ENCODE measurements at places on chromosomes 5 and 9. TPM values are rescaled to one million over a fixed set of nuclear protein-coding genes. Genes with fewer than 3 reads are reported as not detected.

- no peak for DNase-seq
These were observed 119.1 kb downstream of the DPYSL3 start for GRCh38 chr5:147390654-147391225.

GRCh38 chr9:128275198-128276007 lies at the start of gene GOLGA2:
GOLGA2 (minus strand) TSS chr9:128276007; CDS start chr9:128275976, 31 bp downstream.
- peak; percentile 48 for DNase-seq

DNA sequence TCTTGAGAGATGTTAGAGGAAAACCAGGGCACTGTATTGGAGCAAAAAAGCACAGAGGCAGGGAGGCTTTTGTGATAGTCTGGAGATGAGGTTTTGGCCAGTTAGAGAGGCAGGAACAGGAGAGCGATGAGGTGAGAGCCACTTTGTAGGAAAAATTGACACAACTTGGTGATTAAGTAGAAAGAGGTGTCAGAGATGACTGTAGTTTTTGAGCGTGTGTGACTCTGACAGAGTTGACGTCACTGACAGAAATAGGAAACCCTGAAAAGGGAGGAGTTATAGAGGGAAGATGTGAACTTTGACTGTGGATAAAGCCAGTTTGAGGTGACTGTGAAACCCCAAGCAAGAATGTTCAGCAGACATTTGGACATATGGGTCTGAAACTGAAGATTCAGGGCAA lies 15.7 kb downstream of the NFX1 start:
- DNase-seq, result no peak

PCDHGC5 gene
- 1.1 TPM for total RNA-seq

MLANA gene
- not detected for total RNA-seq

- no peak for DNase-seq
These were observed 94.5 kb downstream of the PDE4D start for GRCh38 chr5:59798862-59799667.

MSX2 gene
- total RNA-seq, result 0.73 TPM

GRCh38 chr5:138946241-138946623 lies 71.1 kb upstream of the LRRTM2 start:
- no peak for DNase-seq

DNA sequence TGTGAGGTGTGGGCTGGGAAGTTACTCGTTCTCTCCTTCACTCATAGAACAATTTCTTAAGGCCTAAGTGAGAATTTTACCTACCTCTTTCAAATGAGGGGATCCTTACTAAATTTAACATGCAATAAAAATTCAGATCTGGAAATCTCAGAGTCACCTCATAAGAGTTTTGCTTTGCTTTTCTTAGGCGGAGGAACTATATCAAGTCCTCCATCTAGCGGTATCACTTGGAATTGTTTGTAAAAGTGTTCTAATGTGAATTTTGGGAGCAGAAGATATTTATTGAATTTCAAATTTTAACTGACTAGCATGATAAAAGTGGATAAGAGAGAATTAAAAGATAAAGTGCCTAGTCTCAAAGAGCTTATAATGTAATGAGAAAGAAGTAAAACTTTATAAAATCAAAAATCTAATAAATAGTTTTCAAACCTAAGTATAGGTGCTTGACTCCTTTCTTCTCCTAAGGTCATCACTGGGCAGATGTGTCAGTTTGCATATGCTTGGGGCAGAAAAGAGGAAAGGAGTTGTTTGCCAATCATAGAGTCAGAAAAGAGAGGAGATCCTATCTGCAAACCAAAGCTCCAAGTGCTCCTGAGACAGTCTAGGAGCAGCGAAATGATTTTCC lies 145.7 kb upstream of the DAB2 start:
- no peak for DNase-seq

GRCh38 chr5:440401-441201 lies 2.4 kb upstream of the EXOC3 start:
- no peak for DNase-seq

GRCh38 chr5:178391480-178391879 lies 158.9 kb upstream of the PHYKPL start:
- peak; percentile 1 for DNase-seq

SCGB3A2 gene
- total RNA-seq, result 57.3 TPM

GRCh38 chr9:97060796-97061195 lies 21.9 kb upstream of the CTSV start:
- DNase-seq, result no peak

SLC24A2 gene
- total RNA-seq, result 7.1 TPM

- DNase-seq, result no peak
These were observed 48.8 kb downstream of the GRAMD2B start for GRCh38 chr5:126471875-126472537.

GRCh38 chr5:176714067-176714466 lies 66.8 kb downstream of the TSPAN17 start:
- DNase-seq, result no peak

DNA sequence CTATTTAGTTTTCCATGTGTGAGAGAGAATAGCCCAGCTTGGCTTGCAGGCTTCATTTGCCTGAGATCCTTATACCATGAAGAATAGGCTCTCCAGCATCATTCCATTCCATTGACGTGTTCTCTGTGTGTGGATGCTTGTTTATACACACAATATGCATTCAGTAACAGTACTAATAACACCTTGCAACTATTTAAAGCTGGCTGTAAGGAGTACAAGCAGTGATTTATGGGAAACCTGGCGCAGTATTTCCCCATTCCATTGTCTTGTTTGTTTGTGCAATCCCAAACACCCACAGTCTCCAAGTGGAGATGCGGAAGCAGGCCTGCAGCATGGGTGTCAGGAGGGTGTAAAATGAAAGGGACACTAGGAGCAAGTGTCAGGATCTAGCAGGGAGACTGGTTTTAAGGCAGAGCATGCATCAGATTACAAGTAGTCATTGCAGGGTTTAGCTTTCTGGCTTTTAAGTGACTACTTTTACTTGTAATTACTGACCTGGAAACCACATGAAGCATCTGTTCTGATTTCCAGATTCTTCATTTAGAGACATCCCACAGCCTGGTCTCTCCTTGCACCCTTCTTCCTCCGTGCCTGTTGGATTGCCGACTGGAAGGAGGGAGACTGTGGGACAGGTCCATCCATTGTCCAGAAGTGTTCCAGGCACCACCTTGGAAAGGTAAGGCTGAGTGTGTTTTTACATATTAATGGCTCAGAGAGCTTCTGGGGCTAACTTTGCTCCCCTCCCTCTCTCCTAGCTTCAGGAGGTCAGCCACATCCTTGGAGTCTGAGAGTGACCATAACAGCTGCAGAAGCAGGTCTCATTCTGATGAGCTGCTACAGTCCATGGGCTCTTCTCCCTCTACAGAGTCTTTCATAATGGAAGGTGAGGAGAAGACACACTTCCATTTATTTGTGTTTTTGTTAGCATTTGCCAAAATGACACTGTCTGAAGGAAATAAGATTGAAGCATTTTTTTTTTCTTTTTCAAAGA lies 241.6 kb downstream of the ARHGEF28 start:
- no peak for DNase-seq

TAF11L6 gene
- total RNA-seq, result not detected

TERT gene
- 40.4 TPM for total RNA-seq

TIGD6 gene
- total RNA-seq, result 3.2 TPM

DNA sequence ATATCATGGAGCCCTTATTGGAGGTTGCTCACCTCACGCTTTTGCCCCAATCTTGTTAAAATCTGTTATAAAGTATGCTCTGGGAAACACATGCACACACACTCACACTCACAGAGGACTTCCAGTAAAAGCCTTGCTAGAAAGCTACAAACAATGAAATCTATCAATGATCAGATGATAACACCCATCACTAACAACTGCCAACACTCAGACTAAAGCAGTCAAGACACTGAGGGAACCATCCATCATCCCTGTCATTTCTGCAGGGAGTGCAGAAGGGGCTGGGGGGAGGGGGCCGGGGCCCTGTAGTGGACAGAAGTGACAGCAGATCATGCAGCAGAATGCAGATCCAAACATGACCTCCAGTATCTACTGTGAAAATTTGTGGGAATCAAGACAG lies 179.1 kb downstream of the AOPEP start:
- DNase-seq, result no peak

DNA sequence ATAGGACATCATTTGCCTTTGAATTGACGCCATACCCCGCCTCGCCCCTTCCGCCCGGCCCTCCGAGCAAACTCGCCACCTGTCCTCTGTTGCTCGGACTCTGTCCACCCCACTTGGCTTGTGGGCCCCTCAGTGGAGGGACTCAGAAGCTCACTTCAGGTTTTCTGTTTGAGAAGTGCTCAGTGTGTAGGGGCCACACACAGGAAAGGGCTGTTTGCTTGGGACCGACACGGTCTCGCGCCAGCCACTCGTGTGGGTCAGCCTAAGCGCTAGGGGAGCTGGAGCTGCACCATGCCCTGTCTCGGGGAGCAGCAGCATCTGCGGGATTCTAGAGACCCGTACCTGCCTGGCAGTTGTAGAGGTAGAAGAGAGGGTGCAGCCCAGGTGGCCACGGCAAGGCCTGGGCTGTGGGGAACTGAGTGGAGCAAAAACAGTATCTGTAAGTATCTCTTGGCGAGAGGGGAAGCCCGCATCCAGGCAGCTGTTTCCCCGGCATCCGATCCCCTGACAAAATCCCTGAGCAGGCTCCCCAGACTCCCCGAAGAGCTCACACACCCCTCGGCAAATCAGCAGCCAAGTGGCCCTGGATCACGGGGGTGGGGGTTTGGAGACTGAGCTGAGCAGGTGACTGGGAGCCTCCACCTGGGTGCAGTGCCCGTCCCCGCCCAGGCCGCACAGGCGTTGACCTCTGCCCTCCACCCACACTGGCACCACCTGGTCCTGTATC lies 52.2 kb downstream of the COL5A1 start:
- DNase-seq, result no peak

ADAMTS16 gene
- 30.1 TPM for total RNA-seq

NCS1 gene
- total RNA-seq, result 32.4 TPM

PRSS3 gene
- 1.6 TPM for total RNA-seq

- no peak for DNase-seq
These were observed 18.5 kb downstream of the NR5A1 start for GRCh38 chr9:124488641-124489210.

DNA sequence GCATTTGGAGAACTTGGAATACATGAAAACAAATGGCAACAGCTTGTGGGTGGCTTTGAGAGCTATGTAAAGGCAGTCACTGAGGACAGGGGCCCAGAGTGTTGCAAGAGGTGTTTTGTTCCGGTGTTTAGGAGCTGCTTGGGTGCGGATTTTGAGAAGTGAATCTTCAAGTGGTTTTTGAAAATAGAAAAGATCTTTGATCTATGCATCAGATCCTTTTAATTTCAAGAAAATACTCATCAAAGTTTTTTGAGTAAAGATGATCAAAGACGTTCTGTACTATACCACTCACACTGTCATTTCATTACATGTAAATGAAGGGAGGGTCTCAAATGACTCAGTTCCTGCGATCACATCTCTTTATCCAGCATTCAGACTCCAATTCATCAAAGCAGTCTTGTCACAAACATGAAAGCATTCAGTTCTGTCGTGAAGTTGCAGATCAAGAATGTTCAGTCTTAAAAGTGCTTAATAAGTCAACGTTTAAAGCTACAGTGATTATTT lies 112.5 kb downstream of the WDR41 start:
- no peak for DNase-seq

SLC6A18 gene
- not detected for total RNA-seq

DNA sequence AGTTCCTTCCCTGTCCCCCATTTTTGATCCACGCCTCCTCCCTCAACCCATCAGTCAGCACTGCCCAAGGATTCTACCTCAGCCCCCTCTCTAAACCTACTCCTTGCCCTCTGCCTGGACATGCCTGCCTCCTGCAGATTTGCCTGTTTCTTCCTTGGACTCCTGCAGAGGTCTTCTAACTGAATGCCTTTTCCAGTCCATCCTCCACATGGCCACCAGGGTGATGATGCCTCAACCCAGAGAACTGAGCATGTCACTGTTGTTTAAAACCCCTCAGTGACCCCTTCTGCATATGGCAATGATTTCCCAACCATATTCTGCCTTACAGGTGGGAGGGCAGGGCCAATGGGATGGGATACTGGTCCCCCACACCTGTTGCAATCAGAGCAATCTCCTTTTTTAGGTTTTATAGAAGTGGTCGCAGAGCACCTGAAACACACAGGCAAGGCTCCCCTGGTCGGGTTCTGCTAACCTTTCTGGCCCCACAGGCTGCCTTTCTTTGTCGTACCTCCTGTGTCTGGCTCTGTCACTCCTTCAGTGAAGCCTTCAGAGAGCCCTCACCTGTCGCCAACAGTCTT lies 9.3 kb downstream of the PHYKPL start:
- no peak for DNase-seq

PRRX2 gene
- 10.7 TPM for total RNA-seq

BAAT gene
- total RNA-seq, result 0.17 TPM

DNA sequence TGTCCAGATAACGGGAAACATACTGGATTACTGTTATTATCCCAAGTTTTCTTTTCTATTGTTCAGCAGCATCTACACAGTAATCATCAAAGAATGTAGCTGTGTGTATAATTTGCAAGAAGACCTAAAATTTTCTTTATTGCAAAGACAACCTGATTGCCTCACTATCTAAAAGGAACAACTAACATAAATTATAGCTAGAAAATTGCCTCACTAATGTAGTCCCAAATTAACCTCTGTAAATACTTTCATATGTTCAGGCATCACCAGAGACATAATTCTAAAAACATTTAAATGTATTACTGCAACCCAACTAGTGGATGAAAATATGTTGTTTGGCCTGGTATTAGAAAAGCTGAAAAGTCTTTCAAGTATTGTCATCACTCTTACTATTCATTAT lies 275.4 kb downstream of the CDH12 start:
- DNase-seq, result no peak

DNA sequence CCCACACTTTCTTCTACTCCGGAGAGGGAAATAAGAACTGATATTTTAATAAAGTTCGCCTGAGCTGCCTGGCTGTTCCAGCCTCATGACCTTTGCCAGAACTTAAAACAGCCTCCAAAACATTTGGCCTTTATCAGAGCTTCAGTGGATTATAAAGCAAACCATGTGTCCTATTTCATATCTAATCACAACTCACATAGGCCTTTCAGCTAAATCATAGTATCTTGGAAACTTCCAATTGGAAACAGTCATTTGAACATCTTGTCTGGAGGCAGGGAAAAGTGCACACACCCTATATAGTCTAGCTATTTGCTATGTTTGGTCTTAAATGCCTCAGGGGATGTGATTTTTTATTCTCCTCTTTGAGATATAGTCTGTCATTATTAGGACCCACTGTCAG lies 46.0 kb upstream of the FREM1 start:
- no peak for DNase-seq

DNA sequence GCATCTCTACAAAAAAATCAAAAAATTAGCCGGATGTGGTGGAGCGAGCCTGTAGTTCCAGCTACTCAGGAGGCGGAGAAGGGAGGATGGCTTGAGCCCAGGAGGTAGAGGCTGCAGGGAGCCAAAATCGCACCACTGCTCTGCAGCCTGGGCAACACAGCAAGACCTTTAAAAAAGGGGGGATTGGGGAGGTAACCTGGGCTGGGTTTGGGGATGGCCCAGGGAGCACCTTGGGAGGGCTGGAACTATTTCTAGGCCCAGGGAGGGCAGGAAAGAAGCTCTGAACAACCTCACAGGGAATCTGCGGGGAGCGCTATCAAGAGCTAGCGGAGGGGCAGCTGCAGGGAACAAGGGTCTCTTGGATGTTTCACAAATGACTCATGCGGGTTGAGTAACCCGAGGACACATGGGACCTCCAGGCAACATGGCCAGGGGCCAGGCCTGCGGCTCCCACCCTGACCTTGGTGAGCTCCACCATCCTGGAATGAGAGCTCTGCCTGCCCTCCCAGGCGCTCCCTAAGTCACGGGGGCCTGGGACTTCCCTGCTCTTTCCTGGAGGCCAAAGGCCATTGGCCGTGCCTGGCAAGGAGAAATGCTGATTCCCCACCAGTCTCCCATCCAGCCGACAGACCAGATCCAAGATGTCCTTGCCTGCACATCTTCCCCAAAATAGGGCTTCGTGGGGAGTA lies 23.4 kb downstream of the SARDH start:
- DNase-seq, result no peak

GRCh38 chr5:6772886-6773285 lies 59.7 kb downstream of the TENT4A start:
- no peak for DNase-seq

ECM2 gene
- total RNA-seq, result not detected

Data from WTC11 (cell line).